Coronary artery (tissue), 2 donors: ENCODE measurements at places on chromosomes 1 and 21.

- DNase-seq: no peak
These were observed 205.0 kb downstream of the GPR52 start for GRCh38 chr1:174652569-174653280.

DNA sequence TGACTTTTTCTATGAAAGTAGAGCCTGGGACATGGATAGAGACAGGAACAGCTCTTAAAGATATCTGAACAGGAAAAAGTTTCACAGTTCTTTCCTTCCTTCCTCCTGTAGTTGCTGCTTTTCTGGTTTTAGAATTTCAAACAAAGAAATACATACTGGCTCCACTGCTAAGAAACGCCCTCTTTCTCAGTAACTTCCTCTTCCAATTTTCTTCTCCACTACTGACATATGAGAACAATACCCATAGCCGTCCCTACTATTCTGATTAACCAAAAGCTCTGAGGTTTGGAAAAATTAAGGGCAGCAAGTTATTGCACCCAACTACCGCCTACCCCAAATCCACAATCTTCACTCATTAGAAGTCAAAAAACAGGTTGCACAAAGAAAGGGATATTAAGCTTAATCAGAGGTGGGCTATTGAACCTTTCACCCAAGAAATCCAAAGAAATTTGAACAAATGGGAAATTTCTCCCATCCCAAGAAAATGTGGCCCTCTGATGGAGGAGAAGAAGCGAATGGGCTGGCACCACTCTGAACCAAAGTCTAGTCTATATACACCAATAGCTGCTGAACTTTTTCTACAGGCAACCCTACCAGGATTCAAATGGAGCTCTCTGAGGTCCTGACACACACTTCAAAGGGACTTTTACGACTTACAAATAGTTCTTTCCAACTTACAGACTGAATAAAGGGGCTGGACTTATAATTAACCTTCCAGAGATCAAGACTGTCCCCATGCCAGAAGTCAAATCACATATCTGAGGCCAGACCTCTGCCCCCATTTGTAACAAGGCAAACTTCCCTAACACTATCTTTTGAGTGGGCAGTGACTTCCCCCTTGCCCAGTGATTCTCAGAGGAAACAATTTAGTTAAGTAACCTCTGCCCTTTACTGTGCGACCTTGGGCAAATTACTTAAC, 1.7 kb downstream of the WASF2 start:
- no peak for DNase-seq

DNA sequence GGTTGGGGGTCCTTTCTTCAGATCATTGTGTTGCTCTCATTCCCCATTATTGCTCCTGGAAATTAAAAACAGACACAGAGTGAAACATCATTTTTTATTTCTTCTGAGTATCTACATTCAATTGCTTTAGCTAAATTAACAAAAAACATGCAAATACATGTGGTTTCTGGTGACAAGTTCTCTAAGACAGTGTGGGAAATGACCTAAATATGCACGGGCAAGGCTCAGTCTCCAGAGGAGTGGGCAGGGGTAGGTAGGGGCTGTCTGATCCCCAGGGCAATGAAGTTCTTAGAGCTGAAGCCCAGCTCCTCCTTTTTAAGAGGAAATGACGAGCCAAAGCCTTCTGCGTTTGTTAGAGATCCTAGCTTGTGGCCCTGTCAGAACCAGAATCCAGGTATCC, 4.5 kb downstream of the LEFTY2 start:
- DNase-seq: no peak

DNA sequence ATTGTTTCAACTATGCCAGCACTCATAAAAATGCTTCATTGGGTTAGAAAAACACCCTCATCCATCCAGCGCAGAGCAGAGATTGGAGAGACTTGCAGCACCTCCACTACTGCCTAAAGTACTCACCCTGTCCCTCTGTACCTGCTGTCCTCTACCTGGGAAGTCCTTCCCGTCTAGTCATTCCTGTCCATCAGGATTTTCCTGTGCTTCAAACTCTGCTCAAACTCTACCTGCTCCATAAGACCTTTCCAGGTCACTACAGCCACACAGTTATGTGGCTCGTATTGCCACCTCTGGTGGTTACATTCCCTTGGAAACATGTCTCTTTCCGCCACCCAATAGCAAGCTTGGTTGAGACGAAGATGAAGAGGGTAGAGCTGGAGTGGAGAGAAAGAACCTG, 7.2 kb downstream of the OVGP1 start:
- no peak for DNase-seq

DNA sequence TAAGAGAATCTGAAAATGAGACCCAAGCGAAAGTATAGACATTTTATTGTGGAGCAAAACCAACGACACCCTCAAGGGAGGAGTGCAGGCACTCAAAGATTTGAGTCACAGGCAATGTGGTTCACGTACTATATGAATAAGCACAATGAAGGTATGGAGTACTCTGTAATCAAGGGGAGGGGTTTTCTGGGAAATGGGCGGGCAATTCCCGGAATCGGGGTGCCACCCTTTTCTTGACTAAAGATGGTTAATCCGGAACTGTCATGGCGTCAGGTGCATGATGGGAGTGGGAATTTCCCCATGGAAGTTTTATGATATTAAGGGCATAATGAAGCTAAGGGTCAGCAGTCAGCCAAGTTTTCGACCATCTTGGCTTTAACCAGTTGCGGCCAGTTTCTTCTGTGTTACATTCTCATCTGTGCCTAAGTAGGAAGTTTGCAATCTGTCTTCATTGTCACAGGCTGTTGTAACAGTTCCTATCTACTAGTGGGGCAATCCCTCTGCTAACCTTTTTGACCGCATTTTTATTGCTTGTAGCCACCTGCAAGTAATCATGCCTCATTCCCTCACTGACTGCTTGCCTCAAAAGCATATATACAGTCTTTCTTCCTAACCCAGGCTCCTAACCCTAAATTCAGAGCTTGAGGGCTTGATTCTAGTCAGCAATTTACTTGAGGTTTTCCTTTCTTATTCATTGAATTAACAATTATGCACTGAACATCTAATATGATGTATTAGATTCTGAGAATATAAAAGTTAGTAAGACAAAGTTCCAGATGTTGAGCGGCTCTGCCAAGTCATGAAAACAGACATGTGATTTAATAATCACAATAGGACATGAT, 775 bp upstream of the AIM2 start:
- no peak for DNase-seq
